NCI-H226 (cell line): ENCODE measurements at places on chromosomes 3 and 15.

- DNase-seq: peak; percentile 86
These were observed 52.2 kb upstream of the HEG1 start for GRCh38 chr3:125107861-125108567.

- no peak for DNase-seq
These were observed 1379.5 kb upstream of the GBE1 start for GRCh38 chr3:83140983-83141382.

- peak; percentile 63 for DNase-seq
These were observed 88.3 kb upstream of the COL8A1 start for GRCh38 chr3:99549957-99550603.

DNA sequence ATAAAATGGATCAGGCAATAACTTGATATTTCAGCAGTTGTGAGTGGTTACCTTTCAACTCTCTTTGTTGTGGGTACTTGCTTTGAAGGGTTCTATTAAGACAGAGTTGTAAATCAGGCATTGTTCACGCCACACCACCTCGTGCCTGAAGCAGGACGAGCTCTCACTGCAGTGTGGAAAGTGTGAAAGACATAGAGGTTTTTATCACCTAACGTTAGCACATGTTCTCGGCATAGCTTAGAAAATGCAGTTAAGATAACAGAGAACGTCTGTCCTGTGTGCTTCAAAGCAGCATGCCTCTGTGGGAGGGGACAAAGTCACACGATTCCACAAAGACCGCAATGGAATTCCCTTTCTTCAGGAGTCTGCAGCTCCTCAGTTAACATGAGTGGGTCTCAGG is 7.8 kb downstream of the ADAMTS17 start:
- DNase-seq: no peak

DNA sequence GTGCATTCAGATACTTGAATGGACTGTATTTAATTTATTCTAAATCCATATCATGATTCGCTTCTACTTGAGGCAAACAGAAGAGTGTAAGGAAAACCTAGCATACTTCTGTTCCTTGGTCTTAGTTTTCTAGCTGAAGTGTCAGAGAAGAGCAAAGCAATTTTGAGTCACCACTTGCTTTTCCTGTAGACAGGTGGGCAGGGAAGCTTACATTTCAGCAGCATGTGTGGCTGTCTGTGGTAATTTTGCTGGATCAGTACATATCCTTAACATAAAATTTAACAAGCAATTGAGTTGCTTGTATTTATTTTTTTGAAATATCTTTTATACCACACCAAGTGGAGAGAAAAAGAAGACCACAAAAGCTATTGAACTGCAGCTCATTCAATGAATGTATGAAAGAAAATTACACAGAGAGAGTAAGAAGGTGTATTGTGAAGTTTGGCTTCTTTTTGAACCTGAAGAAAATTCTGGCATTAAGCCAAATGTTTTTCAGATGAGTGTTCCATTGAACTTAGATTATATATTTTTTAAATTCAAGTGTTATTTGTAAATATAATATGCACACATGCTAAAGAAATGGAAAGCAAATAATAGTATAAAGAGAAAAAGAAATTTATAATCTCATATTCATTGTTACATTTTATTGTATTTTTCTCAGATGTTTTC is 747.6 kb downstream of the NAALADL2 start:
- DNase-seq: no peak

- peak; percentile 2 for DNase-seq
These were observed 27.7 kb upstream of the DCP1A start for GRCh38 chr3:53375019-53375418.

DNA sequence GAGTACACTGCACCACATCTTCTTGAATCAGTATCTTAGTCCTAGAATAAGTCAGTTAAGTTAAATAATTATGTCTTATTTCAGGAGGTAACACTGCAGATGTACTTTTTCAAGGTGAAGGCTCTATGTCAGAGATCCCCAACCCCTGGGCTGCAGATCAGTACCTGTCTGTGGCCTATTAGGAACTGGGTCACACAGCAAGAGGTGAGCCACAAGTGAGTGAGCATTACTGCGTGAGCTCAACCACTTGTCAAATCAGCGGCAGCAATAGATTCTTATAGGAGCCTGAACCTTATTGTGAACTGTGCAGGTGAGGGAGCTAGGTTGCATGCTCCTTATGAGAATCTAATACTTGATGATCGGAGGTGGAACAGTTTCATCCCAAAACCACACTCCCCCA is 851.9 kb upstream of the ALCAM start:
- no peak for DNase-seq

DNA sequence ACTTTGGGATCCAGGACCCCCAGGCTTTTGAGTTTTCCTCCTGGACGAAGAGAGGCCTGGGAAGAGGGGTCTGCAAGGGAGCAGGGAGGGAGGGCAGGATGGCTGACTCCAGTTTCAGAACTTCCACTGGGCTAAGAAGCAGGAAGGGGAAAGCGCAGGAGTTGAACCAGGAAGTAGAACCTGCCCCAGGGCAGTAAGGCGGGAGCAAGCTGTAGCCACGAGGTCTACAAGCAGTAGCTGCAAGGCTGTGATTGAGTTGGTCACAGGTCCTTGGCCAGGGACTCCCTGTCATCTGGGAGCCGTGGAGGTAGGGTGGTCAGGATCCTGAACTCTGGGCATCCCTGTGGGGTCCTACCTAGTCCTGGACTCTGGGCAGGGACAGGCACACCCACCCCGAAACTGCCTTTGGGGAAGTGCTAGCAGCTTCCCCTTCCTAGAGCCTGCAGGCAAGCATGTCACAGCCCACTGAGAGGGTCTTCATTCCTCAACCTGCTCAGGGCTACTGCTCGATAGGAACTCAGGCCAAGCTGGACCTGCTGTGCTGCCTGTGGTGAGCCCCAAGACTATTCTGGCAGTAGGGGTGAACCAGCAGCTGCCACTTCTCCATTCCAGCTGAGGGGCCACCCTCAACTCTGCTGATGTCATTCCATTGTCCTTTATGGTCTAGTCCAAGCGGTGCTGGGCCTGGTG is 5.8 kb upstream of the GNAI2 start:
- no peak for DNase-seq

DNA sequence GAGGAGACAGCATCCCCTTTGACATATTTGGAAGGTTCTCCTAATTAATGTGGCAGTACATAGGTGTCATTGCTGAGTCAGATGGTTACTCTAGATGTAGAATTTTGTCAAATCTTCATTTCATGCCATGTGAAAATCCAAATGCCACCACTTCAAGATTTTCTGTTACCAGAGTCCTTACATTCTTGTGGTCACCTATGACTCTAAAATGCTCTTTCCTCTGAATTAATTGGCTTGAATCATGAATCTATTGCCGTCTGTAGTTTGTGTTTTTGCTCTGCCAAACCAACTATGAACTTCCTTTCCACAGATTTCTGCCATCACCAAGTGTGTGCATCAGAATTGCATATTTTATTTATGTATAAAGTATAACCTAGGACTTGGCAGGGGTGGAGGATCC is 269.4 kb upstream of the ZPLD1 start:
- no peak for DNase-seq

DNA sequence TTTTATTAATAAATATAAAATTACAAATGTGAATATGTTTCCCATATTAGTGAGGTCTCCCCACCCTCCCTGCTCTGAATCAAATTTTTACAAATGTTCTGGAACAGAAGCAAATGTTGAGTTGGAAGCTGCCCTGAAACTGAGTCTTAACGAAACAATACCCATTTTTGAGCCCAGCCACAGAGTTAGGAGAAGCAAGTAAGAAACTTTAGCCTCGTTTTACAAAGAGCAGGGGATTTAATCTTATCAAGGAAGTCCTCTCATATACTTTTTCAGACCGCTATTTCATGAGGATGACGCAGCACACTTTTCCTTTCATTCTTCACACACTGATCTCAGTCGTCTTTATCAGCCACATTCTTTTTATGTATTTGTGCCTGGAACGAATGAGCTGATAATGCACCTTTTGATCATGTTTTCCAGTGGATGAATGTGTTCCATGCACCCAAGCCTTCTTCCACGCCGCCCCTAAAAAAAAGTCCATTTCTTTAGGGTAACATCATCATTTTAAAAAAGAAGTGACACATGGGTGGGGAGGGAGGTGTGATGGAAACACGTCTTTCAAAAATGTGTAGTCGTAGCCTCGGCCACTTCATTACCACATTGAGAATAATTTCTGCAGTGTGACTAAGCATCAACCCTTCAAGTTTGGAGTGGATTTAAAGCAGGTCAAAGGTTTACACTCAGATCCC is 48.1 kb downstream of the SETMAR start:
- peak; percentile 73 for DNase-seq
